ENCODE measurements at places on chromosomes 6 and 20. TPM values are rescaled to one million over a fixed set of nuclear protein-coding genes. Genes with fewer than 3 reads are reported as not detected.

The ADGRB3 gene
- total RNA-seq = 8.9 TPM

The ZKSCAN3 gene
- total RNA-seq = 6.2 TPM

The PLA2G7 gene
- total RNA-seq = not detected

DNA sequence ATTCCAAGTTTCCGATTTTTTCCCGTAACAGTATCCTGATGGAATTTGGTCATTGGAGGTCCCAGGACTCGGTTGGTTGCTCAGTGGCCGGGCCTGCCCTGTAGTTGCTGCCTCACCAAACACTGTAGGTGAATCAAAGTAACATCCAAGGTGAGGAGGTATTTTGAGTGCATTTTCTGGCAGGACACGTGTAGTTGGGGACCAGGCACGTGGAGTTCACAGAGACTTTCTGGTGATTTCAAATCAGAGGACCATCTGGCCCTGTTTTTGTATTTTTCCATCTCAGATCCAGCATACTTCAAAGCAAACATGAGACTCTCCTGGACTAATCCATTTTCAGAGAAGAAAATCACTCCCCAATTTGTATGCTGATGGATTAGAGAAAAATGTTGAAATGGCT lies 9.9 kb upstream of the DTD1 start:
- H3K36me3 ChIP-seq = no peaks in the 10 kb centered on the region
- no peaks in the 10 kb centered on the region for H3K4me1 ChIP-seq
- no peaks in the 10 kb centered on the region for H3K27me3 ChIP-seq
- H3K4me3 ChIP-seq = no peak overlapping the region
- no peak overlapping the region for H3K27ac ChIP-seq

DNA sequence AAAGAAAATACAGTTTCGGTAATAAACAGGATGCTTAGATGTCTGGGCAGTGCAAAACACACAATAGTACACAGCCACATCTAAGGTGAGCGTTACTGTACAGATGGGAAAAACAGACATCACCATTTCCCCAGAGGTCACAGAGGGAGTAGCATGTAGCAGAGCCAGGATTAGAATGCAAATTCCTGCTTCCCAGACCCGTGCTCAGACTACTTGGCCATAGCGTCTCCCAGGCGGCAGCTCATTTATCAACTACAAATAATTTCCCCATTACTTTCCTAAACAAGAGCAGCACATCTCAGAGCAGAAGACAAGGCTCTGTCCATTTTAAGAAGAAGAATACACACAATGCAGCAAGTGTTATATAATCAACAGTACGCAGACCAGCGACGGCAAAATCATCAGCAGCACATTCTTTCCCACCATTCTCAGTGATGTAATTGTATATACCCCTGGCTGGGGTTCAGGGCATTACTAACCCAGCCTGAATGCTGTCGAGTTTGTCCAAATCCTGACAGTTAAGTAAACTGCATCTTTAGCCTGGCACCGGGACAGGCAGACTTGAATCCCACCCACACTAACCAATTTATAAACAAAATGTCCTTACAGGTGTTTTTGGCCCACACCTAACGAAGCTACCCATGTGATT lies 61.9 kb downstream of the CNKSR3 start:
- no peak for DNase-seq
- peaks cover 9% of the 10 kb centered on the region for H3K36me3 ChIP-seq
- no peak overlapping the region for H3K4me3 ChIP-seq
- peaks cover 11% of the 10 kb centered on the region for H3K4me1 ChIP-seq
- no peaks in the 10 kb centered on the region for H3K27me3 ChIP-seq

GRCh38 chr6:128305976-128306375 lies 214.4 kb downstream of the PTPRK start:
- H3K36me3 ChIP-seq = peaks cover 17% of the 10 kb centered on the region
- H3K4me3 ChIP-seq = no peak overlapping the region
- DNase-seq = no peak
- no peaks in the 10 kb centered on the region for H3K27me3 ChIP-seq
- H3K27ac ChIP-seq = peak overlapping the region; percentile 76
- H3K4me1 ChIP-seq = peaks cover 36% of the 10 kb centered on the region

DNA sequence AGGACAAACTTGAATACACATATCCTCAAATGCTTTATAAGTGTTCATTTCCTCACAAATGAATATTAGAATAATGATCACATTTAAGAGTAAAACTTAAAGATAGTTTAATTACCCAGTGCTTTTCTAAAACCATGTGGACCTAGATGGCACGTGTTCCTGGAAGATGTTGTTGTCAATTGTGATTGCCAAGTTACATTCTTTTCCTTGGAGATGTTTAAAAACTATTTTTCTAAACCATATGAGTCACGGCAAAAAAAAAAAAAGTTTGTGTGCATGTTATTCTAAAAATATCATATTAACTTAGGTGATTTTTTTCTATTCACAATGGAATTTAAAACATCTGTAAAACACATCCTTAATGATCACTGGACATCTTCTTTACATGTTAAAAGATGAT lies 51.1 kb downstream of the RCAN2 start:
- peaks cover 57% of the 10 kb centered on the region for H3K4me1 ChIP-seq
- DNase-seq = no peak
- H3K27ac ChIP-seq = peak overlapping the region; percentile 93
- no peak overlapping the region for H3K4me3 ChIP-seq

- H3K4me3 ChIP-seq = no peak overlapping the region
- H3K4me1 ChIP-seq = no peaks in the 10 kb centered on the region
- H3K36me3 ChIP-seq = no peaks in the 10 kb centered on the region
- no peak overlapping the region for H3K27ac ChIP-seq
Observed at GRCh38 chr6:13030396-13030795, 297.9 kb downstream of the TBC1D7 start.

DNA sequence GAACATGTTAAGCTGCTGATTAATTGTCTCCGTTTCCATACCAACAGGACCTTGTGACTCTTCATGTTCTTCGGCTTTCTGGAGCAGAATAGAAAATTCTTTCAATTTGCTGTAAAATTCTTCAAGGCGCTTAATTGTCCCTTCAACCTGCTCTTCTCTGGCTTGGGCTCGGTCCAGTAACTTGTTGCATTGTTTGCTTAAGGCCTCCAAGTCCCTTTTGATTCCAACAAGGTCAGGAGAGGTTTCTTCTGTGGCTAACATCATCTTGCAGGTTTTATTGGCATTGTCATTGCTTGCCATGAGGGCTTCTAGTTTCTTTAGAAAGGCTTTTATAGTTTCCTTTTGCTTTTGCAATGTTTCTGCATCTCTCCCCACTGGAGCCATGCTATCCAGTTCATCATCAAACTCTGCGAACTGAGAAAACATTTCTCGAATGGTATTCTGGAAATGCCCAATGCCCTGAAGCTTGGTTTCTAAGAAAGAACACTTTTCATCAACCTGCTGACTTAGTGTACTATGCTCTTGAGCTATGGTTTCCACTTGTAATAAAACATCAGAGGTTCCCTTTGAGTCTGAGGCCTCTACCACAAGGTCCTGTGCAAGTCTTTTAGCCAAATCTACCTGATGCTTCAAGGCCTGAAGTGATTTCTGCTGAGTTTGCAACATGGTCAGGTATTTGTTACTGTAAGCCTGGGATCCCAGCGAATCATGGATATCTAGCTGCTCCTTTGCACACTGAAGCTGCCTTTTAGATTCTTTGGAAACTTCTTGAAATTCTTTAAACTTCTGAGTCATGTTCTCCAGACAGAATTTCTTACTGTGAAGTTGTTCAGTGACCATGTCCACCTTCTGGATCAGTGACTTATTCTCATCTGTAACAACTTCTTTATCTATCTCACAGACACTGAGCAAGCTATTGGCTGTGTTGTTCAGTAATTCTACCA lies 90.2 kb downstream of the DST start:
- peaks cover 47% of the 10 kb centered on the region for H3K4me1 ChIP-seq
- H3K36me3 ChIP-seq = peaks cover 36% of the 10 kb centered on the region
- H3K27ac ChIP-seq = peak overlapping the region; percentile 3
- H3K27me3 ChIP-seq = no peaks in the 10 kb centered on the region
